ENCODE measurements at places on chromosomes 1 and 21. TPM values are rescaled to one million over a fixed set of nuclear protein-coding genes. Genes with fewer than 3 reads are reported as not detected.

The TNN gene
- not detected for total RNA-seq

The PDZK1 gene
- 0.25 TPM for total RNA-seq

The GBP1 gene
- 292 TPM for total RNA-seq

The IL23R gene
- total RNA-seq = 0.57 TPM

The APOBEC4 gene
- total RNA-seq = not detected

The TFF1 gene
- total RNA-seq = not detected

The MRPL37 gene
- total RNA-seq = 95.2 TPM

The RXFP4 gene
- not detected for total RNA-seq

The TEX38 gene
- not detected for total RNA-seq

The LCE7A gene
- total RNA-seq = not detected

The MXRA8 gene
- total RNA-seq = 0.15 TPM

The SYT14 gene
- total RNA-seq = not detected

The APCS gene
- not detected for total RNA-seq

The MROH7 gene
- total RNA-seq = 0.12 TPM

The PER3 gene
- 1.6 TPM for total RNA-seq

The CAMK2N1 gene
- 0.37 TPM for total RNA-seq

The DDAH1 gene
- total RNA-seq = not detected

The CYP4A22 gene
- total RNA-seq = not detected

The MAP3K21 gene
- total RNA-seq = 0.87 TPM

The GJA5 gene
- total RNA-seq = not detected

The PLPPR4 gene
- not detected for total RNA-seq

The TNFRSF8 gene
- total RNA-seq = 6.5 TPM

The PTGFR gene
- total RNA-seq = not detected

The BEND5 gene
- 2.5 TPM for total RNA-seq

The SELENBP1 gene
- not detected for total RNA-seq

The SETD4 gene
- total RNA-seq = 15.7 TPM

The S1PR1 gene
- total RNA-seq = 209 TPM

The PADI4 gene
- 0.17 TPM for total RNA-seq

The MPL gene
- not detected for total RNA-seq

The EPHA10 gene
- not detected for total RNA-seq

The LRRC8C gene
- 55.2 TPM for total RNA-seq

The ARHGEF2 gene
- 191 TPM for total RNA-seq

The RAD54L gene
- 54.0 TPM for total RNA-seq

The HNRNPU gene
- 469 TPM for total RNA-seq

The TDRD5 gene
- not detected for total RNA-seq

The GJA9 gene
- total RNA-seq = not detected

The CASQ1 gene
- not detected for total RNA-seq

The CYB5RL gene
- 13.4 TPM for total RNA-seq

The SOAT1 gene
- total RNA-seq = 62.3 TPM

The TIAM1 gene
- total RNA-seq = 59.1 TPM

The BARHL2 gene
- not detected for total RNA-seq

The TRIM67 gene
- not detected for total RNA-seq

The TLR5 gene
- total RNA-seq = 0.58 TPM

The KISS1 gene
- not detected for total RNA-seq

The LRRC8B gene
- 21.2 TPM for total RNA-seq

The GCSAML gene
- not detected for total RNA-seq

The AMY1A gene
- not detected for total RNA-seq

The FCAMR gene
- total RNA-seq = not detected

The OR2AK2 gene
- not detected for total RNA-seq

The AMY2B gene
- 10.6 TPM for total RNA-seq

The CD52 gene
- 1,924 TPM for total RNA-seq

The PKP1 gene
- total RNA-seq = not detected

The WDR64 gene
- 0.21 TPM for total RNA-seq

The HHIPL2 gene
- 0.10 TPM for total RNA-seq

The USH2A gene
- total RNA-seq = not detected

The DPM3 gene
- total RNA-seq = 58.9 TPM

The PPFIA4 gene
- total RNA-seq = 16.1 TPM

The ERVH48-1 gene
- total RNA-seq = 6.4 TPM

The COL6A2 gene
- total RNA-seq = 2.3 TPM

All from activated CD4-positive, alpha-beta T cell treated with anti-CD3 and anti-CD28 coated beads, Interleukin-2, amount 10 ng/mL, durations not matched to agents 7 days and 5 days (primary cell).